ENCODE measurements at places on chromosomes 3 and 15.

DNA sequence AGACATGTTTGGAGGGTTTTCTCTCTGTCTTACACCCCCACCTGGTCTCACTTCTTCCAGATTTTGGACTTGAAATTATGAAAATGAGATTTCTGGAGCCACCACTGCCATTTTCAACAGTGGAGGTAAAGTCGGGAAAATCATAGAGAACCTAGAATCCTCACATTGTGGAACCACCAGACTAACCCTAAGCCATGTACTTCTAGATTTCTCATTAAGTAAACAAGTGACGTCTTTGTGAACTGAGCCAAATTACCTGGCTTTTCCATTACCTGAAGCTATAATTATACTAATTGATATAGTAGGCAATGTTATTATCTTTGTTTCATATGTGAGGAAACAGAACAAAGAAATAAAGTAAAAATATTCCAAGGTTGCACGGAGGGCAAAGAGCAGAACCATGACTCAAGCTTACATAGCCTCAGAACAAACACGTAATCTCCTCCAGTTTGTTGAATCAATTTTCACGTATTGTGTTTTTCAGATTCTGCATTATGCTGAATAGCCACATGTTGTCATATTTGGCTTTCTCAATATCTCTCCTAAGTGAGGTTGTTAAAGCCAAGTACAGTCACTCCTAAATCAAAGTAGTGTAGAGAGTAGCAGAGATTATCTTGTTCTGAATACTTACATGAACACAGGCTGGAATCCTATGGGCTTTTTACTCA lies 101.3 kb upstream of the CMC1 start:
- DNase-seq = no peak

DNA sequence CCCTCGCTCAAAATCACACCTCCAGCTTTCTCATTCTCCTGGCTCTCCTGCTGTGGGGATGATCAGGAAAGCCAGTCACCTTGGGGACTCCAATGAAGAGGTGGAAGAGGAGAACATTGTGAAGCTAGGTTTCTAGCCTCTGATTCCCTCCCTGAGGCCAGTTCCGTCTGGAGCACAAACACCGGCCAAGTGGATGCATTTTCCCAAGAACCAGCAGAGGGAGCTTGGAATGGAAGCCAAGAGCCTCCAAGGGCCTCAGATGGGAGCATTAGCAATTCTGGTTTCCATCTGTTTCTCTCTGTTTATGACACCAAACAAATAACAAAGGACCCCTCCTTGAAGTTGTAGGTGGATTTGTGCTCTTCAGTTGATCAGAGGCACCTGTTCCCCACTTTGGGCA lies 40.6 kb upstream of the NMNAT3 start:
- DNase-seq = no peak

GRCh38 chr3:49703443-49703927 lies 14.1 kb downstream of the RNF123 start:
- peak; percentile 35 for DNase-seq

- no peak for DNase-seq
Measured at GRCh38 chr15:86620157-86620556, 540.5 kb downstream of the AGBL1 start.

DNA sequence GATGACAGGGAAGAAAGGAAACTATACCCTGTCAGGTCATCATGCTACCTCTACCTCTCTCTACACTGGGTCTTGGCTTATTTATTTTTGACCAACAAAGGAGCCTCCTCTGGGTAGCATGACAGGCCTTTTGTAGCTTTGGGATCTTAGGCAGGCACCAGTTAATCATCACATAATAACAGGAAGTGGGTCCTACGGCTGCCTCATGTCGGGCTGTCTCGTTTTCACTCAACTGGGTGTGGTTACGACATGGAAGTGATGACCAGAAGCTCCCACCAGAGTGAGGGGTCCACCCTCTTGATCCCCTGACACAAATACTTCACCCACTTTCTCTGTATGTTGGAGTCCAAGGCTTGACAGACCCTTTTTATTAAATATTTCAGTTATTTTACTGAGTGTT lies 105.3 kb downstream of the CD47 start:
- peak; percentile 4 for DNase-seq

DNA sequence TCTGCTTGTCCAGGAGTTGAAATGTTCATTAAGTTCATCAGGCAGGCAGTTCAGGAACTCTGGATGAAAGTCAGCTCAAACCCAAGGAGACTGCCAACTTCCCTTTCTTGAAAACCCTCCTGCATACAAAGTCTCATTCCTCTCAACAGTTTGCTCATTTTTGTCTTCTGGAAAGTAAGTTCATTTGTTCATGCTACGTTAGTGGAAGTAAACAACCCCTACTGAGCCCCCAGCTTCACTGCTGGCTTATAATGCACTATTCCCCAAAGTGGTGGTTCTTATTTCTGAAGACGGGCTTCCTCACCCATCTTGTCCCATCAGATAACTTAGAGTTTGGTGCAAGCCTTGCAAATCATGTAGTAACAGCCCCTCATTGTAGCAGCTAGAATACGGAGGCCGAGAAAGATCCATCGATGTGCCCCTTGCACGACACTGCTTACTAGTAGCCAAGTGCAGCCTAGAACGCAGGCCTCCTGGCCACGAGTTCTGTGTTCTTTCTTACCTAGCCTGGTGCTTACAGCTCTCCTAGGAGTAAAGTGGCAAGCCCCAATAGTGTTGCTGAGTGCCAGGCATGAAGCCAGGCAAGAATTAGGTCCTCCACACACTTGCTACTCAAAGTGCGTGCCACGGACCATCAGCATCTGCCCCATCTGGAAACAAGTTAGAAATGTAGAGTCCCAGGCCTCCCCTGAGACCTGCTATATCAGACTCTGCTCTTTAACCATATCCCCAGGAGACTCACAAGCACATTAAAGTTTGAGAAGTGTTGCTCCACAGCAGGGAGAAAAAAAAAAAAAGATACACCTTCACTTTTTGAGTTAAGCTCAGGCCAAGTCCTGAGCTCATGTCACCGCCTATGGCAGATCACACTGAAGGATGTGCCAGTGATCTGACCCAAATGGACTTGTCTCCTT lies 82.5 kb downstream of the RFTN1 start:
- DNase-seq = no peak

- DNase-seq = no peak
Measured at GRCh38 chr3:78277220-78277619, 1237.3 kb downstream of the ROBO2 start.

- no peak for DNase-seq
Measured at GRCh38 chr3:53705774-53706173, 140.4 kb downstream of the CHDH start.

GRCh38 chr3:111961461-111962164 lies 17.2 kb upstream of the ABHD10 start:
- no peak for DNase-seq

GRCh38 chr15:87761736-87762509 lies 494.6 kb downstream of the NTRK3 start:
- no peak for DNase-seq

DNA sequence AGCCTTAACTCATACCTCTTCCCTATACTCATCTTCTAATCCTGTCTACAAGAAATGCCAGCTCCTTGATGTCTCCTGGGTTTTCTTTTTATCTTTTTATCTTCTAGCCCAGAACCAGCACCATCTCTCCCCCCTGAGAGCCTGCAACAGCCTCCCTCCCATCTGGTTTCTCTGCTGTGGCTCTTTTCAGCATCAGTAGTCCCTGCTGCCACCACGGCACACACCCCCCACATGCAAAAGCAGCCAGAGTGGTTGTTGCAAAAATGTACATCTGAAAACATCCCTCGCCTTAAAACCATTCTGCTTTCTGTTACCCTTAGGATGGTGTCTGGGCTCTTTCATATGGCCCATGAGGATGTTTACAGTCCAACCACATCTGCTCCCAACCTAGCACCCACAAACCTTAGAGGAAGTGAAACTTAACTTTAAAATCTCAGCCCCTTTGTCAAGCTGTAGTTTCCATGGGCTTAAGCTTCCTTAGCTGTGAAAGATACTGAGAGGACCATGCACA lies 775 bp downstream of the TTC21A start:
- DNase-seq = no peak

DNA sequence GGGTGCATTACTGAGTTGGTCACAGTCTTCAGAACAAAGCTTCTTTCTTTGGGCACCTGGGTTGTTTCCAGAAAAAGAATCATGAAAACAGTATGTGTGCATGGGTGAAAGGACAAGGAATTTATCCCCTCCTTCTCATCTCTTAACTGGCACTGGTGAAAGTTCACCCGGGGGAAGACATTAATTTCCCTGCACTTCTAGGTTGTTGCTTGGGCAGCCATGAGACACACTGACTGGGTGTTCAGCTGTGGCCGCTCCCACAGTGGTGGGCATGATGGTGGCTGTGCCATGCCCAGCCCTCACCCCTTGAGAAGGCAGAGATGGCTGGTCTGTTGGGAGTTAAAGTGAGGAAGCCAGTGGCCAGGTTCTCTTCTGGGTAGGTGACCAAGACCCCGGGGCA lies 16.6 kb upstream of the KY start:
- no peak for DNase-seq

- DNase-seq = no peak
Measured at GRCh38 chr3:13745636-13746035, 134.2 kb downstream of the WNT7A start.

DNA sequence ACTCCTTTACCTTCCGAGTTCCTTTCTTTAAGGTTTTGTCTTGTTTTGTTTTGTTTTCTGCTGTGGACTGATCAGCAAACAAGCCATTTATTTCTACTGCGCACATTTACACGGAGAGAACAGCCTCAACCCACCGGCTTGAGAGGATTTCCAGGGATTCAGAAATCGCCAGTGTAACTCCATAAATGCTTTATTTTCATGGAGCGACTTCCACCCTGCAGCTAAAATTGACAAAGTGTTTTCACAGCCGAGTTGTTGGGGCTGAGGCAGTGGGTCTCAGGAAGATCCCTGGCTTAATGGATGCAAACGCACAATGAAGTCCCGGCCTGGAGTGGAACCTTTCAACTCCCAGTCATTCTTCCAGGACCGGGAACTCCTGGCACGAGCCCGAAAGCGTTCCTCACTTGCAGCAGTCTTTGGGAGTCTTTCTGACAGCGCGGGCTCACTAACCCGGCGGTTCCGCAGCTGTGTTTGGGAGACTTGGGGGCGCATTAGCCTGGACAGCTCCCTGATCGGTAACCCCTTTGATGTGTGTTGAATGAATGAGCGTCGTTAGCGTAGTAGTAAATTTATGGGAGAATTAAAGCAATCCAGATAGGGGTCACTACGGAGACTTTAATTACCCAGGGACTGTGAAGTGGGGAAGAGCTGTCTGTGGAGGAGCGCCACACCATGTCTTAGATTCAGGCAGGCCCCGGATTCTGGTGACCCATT lies 785 bp upstream of the MYRIP start:
- DNase-seq = no peak

DNA sequence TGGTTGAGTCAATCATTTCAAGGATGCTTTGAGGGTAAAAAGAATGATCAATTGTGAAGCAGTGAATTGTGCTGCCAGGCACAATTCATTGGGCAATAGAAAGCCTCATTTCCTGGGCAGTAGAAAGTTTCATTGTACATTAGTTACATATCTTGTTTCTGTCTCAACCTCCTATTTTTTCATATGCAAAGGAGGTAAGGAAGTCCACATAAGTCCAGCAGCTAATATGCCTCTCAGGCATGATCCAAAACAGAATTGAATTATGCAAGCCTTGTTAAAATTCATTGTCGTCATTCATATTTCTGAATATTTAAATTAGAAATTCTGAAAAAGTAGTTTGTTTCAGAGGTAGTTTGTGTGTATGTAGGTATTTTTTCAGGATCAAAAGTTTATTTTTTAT lies 65.8 kb downstream of the TFRC start:
- no peak for DNase-seq

- no peak for DNase-seq
Measured at GRCh38 chr3:193829781-193830180, 236.8 kb downstream of the OPA1 start.

- DNase-seq = no peak
Measured at GRCh38 chr15:56052395-56053045, 59.1 kb upstream of the NEDD4 start.

DNA sequence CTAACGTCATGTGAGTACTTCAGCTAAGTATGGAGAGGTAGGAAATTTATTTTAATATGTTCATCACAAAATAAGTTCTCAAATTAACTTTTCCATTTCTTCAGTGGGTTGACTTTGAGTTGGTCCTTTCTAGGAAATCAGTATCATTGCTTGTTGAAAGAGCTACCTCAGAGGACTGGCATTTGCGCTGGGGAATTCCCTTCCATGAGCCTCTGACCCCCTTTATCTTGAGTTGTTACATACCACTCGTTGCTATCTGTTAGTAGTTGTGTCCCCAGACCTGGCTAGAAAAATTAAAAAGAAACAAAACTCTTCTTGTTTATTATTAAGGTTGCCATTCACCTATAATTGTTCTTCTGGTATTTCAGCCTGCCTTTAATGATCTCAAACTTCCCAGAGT lies 96.8 kb upstream of the ROBO2 start:
- no peak for DNase-seq

- no peak for DNase-seq
Measured at GRCh38 chr15:88580532-88580931, 34.1 kb upstream of the DET1 start.

GRCh38 chr15:35505141-35505540 lies 40.8 kb downstream of the DPH6 start:
- no peak for DNase-seq

- no peak for DNase-seq
Measured at GRCh38 chr3:89682556-89682955, 575.1 kb downstream of the EPHA3 start.

GRCh38 chr3:9137676-9138075 lies 111.8 kb downstream of the SRGAP3 start:
- no peak for DNase-seq

DNA sequence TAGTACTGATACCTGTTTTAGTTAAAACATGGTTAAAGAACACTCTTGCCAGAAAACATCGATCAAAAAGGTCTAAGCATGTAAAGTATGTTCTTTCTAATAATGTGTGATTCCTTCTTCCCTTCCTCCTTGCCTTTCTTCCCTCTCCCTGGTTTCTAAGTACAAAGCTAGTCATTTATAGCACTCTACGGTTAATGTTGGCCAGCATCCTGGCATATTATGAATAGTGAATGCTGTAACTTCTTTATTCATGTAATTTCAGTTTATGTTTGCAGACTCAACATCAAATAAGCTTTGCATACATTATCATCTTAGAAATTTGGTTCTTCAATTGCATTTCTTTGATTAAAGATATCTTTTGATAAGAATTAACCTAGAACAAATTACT lies 27.1 kb downstream of the P2RY12 start:
- no peak for DNase-seq

GRCh38 chr3:63354160-63354559 lies 76.1 kb downstream of the SYNPR start:
- no peak for DNase-seq

- no peak for DNase-seq
Measured at GRCh38 chr3:52494886-52495495, at the start of gene STAB1. Gene STAB1 (plus strand): TSS chr3:52495338. CDS start chr3:52495414, 76 bp downstream.

DNA sequence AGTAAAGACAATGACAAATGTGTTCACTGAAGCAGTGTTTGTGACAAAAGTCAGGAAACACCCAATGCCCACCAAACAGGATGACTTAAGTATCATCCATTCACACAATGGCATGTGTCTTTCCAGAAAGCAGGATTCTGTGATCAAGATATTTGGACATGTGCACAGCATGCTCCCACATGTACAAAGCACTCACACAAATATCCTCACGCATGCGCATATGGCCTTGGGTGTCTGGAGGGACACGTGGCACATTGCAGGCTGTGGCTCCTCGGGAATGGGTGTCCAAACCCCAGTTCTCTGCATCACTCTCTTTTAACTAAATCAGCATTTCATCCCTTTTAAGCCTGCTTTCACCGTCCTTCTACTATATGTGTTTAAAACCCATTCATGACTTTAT lies 130.5 kb downstream of the KLF13 start:
- DNase-seq = no peak

GRCh38 chr3:18098960-18099587 lies 326.1 kb downstream of the SATB1 start:
- no peak for DNase-seq

- no peak for DNase-seq
Measured at GRCh38 chr15:20340931-20341661, 200.5 kb downstream of the GOLGA6L6 start.
